ENCODE measurements at places on chromosomes 1 and 21.

DNA sequence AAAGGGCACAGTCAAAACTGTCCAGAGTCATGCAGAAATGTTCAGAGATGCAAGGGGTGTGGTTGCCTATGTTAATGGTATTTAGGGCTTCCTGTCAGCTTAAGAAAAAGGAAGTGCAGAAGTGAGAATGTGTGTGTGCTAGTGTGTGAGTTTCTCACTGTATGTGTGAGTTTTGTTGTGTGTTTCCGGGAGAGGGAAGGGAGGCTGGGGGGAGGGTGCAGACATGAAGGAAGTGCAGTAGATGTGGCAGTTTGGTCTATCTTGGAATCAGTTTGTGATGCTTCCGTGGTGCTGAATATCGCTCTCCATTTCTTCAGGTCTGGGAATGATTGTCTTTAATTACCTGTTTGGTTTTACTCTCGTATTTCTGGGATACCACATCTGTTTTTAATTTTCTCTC, 16.5 kb upstream of the ATP6V1G3 start:
- DNase-seq: peak; percentile 17

- no peak for DNase-seq
These were observed 55.2 kb downstream of the NGF start for GRCh38 chr1:115282807-115283208.

DNA sequence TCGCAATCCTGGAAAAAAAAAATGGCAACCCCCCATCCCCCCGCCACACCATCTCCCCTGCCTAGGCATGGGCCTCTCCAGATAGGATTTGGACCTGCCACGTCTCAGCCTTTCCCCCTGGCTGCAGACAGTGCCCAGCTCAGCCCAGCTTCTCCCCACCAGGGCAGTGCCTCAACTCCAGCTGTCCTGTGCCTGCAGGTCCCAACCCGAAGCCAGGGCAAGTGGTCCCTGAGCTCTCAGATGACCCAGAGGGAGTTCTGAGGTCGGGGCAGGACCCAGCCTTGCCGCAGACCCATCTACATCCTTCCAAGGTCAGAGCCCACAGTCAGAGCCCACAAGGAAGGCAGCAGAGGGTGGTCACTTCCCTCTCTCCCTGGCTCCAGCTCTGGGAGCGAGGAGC, 86.7 kb upstream of the POU3F1 start:
- DNase-seq: no peak

DNA sequence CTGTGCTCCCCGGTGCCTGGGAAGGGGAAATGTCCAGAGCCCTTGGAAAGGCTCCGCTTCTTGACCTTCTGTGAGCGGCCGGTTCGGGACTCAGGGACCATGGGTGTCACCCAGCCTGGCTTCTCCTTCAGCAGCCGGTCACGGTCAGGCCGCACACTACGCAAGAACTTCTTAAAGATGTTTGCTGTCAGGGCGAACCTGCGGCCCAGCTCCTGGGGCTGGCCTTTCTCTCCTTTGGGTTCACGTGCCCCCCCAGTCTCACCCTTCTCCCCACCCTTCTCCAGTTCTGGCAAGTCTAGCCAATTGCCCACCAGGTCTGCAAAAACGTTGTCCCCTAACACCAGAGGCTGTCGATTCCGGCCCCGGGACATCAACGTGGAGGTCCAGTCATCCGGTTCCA, 12.1 kb downstream of the INKA2 start:
- no peak for DNase-seq

DNA sequence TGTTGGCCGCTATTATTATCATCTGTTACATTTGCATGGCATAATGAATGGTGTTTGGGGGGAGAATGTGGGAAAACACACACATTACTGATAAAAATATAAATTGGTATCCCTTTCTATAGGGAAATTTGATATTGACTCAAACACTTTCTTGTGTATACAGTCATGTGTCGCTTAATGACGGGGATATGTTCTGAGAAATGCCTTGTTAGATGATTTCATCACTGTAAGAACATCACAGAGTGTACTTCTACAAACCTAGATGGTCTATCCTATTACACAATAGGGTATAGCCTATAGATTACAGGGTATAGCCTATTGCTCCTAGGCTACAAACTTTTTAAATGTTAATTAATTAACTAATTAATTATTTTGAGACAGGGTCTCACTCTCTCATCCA, 67.2 kb upstream of the B3GALNT2 start:
- DNase-seq: no peak

DNA sequence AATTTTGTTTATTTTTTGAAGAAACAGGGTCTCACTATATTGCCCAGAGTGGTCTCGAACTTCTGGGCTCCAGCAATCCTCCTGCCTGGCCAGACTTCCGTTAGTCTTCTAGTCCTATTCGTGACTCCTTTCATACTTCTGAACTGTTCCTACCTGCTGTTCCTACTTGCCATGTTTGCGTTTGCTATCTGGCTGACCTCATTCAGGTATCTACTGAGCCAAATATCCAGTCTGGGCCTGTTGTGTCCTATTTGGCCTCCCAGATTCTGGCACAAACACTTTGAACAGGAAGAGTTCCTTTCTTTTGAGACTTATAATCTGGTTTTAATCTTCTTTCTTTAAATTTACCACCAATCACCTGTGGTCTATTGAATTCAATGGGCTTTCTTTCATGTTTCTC, 6.9 kb upstream of the NR1I3 start:
- DNase-seq: no peak

- DNase-seq: no peak
These were observed 2.1 kb downstream of the PRELP start for GRCh38 chr1:203477748-203478147.

DNA sequence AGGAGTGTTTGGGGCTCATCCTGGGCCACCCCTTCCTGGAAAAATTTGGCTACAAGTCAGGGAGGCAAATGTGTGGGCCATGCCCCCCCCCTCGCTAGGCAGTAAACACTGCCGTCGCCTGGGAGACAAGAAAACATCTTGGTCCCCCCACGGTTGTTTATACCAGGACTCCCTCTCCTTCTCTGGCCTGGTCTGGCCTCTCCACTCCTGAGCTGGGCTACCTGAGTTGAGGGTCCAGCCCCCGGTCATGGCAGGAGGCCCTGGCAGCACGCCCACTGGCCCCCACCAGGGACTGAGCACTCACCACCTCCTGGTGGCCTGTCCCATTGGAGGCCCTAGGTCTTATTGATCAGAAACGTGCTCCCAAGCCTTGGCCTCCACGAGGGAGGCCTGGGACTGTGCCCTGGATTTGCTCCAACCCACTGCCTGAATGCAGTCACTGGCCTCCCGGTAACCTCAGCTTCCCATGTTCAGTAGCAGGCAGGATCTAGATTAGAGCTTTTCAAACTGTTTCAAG, 15.8 kb downstream of the KCNQ4 start:
- no peak for DNase-seq

DNA sequence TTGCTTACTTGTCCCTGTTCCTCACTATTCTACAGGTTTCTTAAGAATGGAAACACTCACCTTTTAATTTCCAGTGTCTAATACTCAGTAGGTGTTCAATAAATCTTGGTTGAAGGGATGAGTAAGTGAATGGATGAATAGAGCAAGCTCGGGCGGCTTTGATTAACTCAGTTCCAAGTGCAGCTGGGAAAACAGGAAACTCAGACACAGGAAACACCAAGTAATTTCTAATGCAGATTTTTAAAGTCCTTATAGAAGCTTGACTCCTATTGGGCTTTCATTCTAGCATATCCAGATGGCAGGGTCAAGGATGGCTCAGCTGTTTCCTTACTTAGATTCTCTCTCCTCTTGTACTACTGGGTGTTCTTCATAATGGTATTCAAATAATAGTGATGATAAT, 14.0 kb downstream of the CAMK1G start:
- DNase-seq: no peak

DNA sequence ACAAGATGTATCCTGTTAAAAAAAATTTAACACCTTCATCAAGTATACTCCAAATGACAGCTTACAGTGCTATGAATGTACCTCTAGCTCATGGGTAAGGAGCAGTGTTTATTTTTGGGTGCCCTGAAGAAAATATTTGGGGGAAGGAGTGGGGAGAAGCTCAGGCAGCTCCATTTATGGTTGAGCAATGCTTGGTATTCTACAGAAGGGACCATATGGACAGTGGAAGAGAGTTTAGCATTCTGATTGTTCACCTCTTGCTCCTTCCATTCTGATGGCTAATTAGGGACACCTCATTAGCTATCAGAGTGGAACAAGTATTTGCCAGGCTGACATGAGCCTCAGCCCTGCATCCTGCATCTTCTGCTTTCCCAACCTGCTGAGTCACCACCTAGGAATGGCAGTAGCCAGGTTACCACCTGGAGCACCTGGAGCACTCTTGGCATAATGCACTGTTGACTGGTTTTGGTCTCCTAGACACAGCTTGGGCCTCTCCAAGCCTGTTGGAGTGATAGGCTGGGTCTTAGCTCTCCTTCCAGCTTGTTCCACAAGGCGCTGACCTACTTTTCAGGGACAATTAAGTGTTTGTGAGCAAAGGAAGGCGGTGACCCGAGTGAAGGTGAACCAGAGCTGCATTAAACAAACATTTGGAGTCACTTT, 62.0 kb upstream of the MACF1 start:
- no peak for DNase-seq

GRCh38 chr1:222331765-222332164, 216.1 kb downstream of the HHIPL2 start:
- DNase-seq: no peak

DNA sequence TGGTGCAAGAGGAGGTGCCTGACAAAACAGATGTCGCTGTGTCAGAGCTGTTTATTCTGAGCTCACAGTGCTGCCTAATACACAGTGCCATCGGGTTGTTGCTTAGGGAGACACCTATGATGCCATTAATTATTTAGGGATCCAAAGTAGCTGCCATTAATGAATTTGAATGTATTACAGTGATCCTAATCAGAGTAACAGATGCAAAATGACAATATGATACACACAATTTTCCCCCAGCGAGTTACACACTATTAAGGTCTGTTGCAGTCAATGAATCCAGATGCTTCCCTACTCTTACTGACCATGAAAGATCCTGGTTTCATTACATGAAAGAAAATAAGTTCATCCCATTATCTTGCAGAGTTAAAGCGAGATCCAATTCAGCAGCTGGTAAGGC, 91.3 kb downstream of the RWDD3 start:
- no peak for DNase-seq

GRCh38 chr1:162605225-162605927, 26.9 kb upstream of the DDR2 start:
- DNase-seq: no peak

GRCh38 chr21:45586289-45586858, 44.1 kb upstream of the SLC19A1 start:
- DNase-seq: no peak

DNA sequence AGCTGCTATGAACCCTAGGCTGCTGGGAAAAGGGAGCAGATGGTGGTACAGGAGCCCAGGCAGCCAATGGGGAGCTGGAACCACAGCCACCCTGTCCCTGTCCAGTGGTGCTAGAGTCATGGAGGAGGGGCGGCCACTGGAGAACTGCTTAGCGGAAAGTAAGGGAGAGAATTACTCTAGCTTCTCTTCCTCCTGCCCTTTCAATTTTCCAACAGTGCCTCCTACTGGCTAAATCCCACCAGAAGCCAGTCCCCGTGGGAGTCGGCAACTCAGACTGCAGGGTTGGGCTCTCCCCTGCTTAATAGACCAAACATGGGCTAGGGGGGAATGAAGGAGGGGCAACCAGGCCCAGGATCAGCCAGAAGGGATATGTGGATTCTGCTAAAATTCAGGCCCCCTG, 154.5 kb downstream of the ACTL8 start:
- no peak for DNase-seq

- DNase-seq: no peak
These were observed 16.1 kb upstream of the PSMD4 start for GRCh38 chr1:151238467-151238739.

DNA sequence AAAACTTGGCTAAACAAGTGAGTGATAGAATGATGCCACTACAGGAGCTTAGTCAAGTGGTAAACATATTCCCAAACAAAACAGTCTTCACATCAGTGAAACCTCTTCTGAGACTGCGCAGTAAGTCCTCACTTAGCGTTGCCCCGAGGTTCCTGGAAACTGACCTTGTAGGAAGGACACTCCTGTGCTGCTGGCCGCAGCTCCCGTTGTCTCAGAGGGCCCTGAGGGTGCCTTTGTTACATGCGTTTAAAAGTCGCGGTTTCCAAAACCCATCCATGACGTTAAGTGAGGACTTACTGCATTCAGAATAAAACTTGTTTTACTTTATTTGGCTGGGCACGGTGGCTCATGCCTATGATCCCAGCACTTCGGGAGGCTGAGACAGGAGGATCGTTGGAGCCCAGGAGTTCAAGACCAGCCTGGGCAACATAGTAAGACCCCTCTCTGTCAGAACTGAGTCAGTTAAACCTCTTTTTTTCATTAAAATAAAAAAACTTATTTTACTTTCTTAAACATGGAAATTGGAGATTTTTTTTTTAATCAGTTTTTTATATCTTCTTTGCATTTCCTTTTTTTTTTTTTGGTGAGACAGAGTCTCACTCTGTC, 36.0 kb upstream of the DIP2A start:
- no peak for DNase-seq

DNA sequence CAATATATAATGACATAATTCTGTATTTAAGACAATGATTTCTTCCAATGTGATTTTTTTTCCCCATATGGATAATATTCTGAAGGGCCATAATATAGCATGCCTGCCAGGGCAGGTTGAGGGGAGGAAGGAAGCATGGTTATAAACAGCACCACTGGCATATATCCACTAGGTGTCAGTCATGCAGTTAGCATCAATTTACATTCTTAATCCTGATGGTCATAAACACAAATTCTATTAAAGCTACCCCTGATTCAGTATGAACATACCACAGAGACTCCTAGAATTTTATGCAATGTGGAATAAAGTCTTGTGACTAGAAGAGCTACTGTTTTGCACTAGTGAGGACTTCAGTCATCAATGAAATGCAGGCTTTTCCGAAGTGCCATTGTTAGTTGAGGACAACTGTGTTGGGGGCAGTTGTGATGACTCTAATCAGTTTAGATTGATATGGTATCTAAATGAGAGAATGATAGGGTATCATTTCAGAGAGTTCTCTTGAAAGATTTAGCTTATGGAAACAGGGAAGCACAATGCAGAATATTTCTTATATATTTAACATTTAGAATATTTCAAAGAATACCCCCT, 342.7 kb upstream of the NR5A2 start:
- no peak for DNase-seq

GRCh38 chr1:227185291-227185690, 133.0 kb downstream of the CDC42BPA start:
- no peak for DNase-seq

DNA sequence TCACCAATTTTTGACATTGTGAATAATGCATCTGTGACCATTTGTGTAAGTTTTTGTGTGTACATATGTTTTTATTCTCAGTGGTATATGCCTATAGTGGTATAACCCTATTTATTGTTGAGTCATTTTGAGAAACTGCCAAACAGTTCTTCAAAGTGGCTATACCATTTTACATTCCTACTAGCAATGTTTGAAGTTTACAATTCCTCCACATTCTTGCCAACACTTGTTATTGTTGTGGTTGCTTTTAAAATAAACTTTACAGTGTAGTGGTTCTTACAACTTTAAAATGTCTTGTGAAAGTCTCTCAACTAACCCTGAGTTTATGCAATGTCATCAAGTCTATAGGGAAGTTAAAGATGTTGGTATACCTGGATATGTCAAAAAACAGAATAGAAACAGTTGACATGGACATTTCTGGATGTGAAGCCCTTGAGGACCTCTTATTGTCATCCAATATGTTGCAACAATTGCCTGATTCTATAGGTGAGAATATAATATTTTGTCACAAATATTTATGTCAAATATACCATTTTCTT, 219.4 kb downstream of the LRRC40 start:
- DNase-seq: no peak
